ENCODE measurements at places on chromosomes 3 and 15.
A peak's percentile ranks its signal among the peaks of the same experiment; 100 is the strongest.

DNA sequence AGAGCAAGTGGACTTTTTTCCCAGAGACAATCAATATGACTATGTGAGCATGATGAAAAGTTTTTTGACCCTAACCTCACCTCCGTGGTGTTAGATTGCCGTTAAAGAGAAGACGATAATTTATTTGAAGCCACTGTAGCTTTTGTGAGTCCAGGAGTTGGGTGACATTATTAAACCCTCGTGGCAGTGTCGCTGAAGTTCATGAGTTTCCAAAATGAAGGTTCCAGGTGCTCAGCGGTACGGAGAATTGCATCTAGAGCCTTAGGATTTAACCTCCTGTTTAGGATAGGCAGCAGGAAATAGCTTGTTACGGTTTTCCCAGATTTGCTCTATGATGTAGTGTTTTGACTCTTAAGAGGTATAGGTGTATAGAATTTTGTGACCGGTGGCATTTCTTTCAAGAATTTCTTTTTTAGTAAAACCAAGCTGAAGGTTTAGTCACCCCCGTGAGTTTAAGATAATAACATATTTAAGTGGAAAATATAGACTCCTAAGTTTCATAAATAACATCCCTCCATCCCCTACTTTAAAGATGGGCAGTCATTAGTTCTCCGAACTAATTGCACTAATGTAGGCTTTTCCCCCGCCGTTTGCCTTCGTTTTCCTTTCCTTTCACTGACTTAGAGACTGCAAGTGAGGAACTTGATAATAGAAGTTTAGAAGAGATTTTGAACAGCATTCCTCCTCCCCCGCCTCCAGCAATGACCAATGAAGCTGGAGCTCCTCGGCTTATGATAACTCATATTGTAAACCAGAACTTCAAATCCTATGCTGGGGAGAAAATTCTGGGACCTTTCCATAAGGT is 2.0 kb downstream of the SMC4 start:
- DNase-seq: no peak

DNA sequence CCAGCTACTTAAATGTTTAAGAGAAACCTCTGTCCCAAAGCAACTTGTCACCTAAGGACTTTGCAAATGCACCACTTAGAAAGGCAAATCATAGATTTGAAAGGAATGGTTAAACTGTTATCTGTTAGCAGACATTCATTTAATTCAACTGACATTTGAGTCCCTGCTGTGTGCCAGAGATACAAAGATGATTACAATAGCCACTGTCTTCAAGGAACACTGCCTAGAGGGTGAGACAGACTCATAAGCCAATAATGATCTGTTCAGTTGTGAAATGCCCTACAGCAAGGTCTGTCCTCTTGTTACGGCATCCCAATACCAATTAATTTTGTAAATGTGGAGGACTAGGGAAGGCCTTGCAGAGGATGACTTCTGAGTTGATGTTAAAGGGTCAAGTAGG is 113.1 kb downstream of the ATG7 start:
- DNase-seq: no peak

DNA sequence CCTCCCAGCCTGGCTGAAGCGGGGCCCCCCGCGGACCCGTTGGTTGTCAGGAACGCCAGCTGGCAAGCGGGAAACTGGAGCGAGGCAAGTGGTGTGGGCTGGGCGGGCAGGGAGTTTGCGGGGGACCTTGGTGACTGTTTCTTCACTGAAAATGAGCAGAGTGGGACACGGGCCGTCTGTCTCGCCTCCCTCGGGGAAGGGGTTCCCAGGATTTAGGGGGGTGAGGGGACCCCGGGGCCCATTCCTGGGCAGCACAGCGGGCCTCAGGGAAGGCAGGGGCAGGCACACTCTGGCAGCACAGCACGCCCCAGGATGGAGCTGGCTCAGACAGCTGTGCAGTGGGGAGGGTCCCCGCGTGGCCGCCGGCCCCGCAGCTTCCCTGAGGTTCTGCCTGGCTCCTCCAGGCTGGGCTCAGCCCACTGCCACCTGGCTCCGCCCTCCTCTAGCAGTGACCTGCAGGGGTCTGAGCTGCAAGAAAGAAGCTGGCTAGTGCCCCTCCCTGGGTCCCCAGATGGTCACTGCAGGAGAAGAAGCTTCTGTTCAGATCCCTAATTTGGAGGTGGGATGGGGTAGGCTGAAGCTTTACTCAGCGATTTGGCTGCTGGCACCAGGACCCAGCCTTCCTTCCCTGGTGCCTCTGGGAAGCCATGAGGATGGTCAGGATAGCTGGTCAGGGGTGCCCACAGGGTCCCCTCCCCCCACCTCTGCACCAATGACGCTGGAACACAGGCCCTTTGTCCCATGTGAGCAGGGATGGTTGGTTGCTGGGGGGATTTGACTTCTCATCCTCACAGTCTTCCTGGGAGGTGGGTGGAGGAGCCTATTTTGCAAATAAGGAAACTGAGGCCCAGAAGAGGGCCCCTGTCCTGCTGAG is 90.4 kb downstream of the TBC1D2B start:
- DNase-seq: no peak

GRCh38 chr3:194540274-194540905 is 53.6 kb upstream of the ATP13A3 start:
- DNase-seq: no peak

GRCh38 chr3:144028798-144029411 is 57.3 kb downstream of the DIPK2A start:
- DNase-seq: peak; percentile 32

DNA sequence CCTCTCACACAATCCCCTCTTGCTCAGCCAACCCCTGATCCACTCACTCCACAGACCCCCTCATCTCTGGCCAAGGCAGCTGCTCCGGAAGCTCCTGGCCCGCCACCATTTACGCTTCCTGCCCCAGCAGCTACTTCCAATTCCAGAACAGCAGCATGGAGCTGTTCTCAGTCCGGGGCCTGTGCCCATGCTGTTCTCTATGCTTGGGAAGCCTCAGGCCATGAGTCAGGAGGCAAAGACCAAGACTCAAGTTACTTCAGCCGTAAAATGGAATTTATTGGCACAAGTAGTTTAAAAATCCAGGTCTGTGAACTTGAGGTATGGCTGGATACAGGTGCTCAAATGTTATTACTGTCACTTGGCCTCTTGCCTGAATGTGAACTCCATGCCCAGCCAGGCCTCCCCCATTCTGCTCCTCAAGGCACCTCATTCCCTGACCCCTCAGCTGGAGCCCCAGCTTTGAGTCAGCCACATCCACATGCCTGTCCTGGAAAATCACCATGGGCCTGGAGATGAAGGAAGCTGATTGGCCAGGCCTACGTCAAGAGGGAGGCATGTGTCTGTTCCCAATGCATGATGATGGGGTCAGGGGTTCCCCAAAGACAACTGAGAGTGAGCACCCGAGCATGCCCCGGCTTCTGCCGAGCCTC is 31.4 kb upstream of the CACNA2D2 start:
- DNase-seq: no peak

GRCh38 chr3:188154809-188155574 is 1.0 kb downstream of the LPP start:
- no peak for DNase-seq

DNA sequence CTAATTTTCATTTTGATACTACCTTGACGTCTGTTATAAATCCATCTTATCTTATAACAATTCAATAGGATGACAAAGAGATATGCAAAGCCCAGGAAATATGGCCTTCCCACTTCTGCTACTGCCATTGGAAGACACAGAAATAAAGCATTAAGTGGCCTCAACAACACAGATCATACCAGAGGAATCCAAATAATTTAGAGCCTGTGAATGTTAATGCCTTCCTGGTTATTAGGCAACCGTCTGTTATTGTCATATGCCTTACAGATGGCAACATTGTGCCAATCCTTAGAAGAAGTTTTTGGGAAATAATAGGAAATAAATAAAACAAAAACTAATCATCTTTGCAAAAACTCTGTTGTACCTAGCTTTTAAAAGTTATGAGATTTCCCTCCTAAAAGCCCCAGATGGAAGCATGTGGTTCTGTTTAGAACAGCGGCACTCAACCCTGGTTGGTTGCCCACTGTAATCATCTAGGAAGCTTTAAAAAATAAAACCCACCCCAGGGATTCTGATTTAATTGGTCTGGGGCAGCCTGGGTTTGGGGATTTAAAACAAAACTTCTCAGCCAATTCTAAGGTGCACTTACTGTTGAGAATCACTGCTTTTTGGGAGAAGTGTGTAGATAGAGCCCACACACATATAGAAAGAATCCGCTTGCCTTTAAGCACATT is 704.8 kb upstream of the CFAP20DC start:
- no peak for DNase-seq

All from CD4-positive, alpha-beta T cell treated with Interferon gamma for 1 hour (primary cell).